Activated CD8-positive, alpha-beta memory T cell treated with anti-CD3 and anti-CD28 coated beads, Interleukin-2, amount 50 U/mL, for 4 hours (primary cell): ENCODE measurements at places on chromosomes 13 and 19.

DNA sequence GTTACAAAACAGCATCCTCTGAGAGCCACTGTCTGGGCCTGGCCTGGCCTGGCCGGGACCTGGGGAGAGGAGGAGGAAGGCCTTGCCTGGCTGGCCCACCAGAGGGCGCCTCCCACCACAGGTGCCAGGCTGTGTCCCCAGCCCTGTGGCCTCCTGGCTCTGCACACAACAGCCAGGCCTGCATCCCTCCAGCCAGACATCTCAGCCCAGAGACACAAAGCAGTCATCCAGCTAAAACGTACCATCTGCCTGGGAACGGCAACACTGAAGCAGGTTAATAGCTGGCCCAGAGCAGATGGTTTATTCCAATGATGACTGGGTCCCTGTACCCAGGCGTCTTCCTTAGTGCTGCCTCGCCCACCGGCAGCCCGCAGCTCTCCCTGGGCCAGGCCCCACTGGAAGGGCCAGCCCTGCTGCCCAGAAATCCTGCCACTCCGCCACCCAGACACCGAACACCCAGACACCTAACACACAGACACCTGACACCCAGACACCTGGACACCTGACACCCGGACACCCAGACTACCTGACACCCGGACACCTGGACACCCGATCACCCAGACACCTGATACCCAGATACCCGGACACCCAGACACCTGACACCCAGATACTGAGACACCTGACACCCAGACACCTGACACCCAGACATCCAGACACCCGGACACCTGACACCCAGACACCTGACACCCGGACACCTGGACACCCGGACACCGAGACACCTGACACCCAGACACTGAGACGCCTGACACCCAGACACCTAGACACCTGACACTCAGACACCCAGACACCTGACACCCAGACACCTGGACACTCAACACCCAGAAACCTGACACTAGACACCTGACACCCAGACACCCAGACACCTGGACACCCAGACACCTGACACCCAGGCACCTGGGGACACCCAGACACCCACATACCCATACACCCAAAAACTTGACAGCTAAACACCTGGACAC lies 20.1 kb downstream of the C19orf12 start:
- DNase-seq: peak; percentile 85

GRCh38 chr13:33485247-33485646 lies 199.7 kb upstream of the STARD13 start:
- no peak for DNase-seq

DNA sequence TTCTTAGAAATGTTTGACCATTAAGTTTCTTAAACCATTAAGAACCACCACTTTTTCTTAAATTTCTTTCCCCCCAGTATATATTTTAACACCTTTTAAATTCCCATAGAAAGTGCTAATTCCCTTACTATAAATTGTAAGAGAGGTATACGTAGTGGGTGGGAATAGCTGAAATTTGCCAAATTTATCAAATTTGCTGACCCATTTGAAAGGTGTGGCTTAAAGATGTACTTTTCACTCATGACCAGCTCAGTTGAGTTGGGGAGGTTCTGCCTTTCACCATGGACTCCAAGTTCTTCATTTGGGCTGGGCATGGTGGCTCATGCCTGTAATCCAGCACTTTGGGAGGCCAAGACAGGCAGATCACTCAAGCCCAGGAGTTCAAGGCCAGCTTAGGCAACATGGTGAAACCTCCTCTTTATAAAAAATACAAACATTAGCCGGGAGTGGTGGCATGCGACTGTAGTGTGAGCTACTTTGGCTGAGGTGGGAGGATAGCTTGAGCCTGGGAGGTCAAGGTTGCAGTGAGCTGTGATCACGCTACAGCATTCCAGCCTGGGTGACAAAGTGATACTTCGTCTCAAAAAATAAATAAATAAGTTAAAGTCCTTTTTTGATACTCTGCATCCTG lies 133.2 kb downstream of the MRPL57 start:
- no peak for DNase-seq

DNA sequence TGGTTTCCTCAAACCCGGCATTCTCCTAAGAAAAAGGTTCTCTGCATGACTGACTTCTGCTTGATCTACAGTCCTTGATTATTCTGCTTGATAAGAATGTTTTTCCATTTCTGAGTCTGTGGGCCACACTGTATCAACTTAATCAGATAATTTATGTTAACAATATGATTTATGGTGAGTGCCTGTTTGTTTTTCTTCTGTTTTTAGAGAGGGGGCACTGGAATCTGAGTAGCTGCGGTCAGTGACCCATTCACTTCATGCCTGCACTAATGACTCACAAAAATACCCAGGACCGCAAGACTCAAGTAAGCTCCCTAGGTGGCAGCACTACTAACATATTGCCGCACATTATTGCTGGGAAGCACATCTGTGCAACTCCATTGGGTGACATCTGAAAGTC lies 542.3 kb upstream of the ATXN8OS start:
- no peak for DNase-seq

DNA sequence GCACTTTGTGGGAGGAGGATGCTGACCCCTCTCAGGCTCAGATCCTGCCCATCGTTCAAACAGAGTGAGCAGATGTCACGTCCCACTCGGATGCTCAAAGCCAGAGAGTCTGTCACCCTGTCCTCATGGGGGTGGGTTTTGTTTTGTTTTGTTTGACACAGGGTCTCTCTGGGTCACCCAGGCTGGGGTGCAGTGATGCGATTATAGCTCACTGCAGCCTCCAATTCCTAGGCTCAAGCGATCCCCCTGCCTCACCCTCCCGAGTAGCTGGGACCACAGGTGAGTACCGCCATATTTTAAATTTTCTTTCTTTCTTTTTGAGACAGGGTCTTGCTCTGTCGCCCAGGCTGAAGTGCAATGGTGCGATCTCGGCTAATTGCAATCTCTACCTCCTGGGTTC lies 4.0 kb downstream of the ADGRE2 start:
- no peak for DNase-seq

GRCh38 chr19:10712045-10712444 lies 5.8 kb upstream of the DNM2 start:
- no peak for DNase-seq

DNA sequence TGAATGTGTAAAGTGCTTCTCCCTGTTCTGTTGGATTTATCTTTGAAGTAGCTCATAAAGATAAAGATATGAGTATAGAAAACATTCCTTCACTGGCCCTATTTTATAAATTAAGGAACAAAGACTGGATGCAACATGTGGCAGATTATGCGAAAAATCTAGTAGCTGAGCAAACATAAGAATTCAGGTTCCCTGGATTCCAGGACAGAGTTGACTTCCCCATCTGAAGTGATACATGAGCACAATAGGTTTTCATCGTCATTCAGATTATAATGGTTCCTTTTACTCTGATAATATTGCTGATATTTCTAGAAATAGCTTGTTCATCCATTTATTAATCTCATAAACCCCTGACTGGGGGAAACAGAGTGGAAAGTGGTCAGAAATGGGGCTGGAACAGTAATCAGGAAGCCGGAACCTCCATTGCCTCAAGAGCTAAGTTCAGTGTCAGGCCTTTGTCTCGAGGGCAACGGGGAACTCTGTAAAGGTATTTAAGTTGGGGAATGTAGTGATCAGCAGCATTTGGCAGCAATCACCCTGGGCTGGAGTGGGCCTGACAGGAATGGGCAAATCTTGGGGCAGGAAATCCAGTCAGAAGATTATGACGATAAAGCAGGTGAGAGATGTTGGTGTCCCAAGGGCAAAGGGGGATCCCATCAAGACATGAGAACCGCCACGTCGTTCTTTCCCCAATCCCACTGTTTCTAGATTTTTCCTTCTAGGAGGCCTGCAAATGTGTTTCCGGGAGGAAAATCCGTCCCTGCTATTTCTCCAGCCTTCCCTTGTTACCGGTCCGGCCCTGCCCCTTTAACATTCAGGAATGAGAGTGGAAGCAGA lies 232.5 kb upstream of the SERP2 start:
- no peak for DNase-seq

- no peak for DNase-seq
These were observed at the start of gene ZBTB32 for GRCh38 chr19:35704218-35704617. ZBTB32 (plus strand) TSS chr19:35704558; CDS start chr19:35714627, 10,069 bp downstream.

DNA sequence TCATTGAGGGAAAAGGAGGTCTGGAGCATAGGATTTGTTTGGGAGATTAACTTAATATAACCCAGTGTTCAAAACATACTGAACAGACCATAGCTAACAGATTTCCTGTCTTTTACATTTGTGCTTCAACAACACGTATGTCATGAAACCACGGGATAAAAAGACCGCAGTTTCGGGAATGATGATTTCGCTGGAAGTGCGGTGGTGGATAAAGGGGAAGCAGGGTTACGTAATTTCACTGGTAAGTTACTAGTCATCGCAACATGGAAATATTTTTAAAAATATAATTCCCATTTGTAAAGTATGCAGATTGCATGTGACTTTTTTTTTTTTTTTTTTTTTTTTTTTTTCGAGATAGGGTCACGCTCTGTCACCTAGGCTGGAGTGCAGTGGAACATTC lies 237.4 kb downstream of the LMO7 start:
- no peak for DNase-seq

GRCh38 chr19:56748378-56748777 lies 76.8 kb upstream of the ZNF835 start:
- no peak for DNase-seq
